ENCODE measurements at places on chromosomes 5 and 9.

- no peak for DNase-seq
Measured at GRCh38 chr9:14957109-14957508, 46.9 kb upstream of the FREM1 start.

DNA sequence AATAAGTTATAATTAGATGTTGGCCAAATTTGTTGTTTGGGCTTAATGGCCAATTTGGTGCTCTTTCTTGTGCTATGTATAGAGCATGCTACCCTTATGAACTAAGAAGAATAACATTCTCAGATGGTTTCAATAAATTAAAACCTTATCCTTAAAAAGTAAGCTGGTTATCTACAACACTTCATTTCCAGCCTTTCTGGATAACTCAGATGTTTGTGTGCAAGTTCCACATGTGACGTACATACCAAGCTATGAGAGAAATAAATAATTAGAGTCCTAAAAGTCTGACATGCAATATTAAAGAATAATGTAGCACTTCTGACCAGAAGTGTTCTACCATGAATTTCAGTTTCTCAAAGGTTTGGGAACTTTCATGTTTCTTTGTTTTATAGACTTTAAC is 11.7 kb downstream of the MTREX start:
- DNase-seq = no peak

GRCh38 chr9:124395826-124396225 is 19.4 kb downstream of the PSMB7 start:
- DNase-seq = no peak

DNA sequence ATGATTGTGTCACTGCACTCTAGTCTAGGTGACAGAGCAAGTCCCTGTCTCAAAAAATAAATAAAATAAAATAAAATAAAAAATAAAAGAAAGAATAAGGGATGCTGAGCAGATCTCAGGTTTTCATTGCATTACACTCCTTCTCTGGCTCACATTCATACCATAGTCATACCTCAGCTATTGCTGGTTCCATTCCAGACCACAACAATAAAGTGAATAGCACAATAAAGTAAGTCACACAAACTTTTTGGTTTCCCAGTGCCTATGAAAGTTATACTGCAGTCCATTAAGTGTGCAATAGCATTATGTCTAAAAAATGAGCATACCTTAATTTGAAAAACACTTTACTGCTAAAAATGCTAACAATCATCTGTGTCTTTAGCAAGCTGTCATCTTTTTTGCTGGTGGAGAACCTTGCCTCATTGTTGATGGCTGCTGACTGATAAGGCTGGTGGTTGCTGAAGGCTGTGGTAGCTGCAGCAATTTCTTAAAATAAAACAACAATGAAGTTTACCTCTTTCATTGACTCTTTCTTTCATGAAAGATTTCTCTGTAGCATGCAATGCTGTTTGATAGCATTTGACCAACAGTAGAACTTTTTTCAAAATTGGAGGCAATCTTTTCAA is 415.7 kb downstream of the ZNF608 start:
- no peak for DNase-seq

DNA sequence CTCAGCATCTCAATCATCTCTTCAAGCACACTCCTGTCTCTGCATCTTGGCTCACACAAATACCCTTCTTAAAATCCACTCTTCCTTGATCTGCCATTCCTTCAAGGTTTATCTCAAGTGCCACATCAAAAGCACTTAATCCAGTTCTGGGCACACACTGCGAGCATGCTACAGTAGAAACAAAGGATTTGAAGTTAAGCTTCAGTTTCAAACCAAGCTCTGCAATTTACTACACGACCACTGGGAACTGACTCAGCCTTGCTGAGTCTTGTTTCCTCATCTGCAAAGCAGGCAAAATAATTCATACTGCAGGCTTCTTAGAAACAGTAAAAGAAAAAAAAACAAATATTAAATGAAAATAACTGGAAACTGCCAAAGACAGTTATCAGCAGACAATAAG is 50.5 kb upstream of the CTNNAL1 start:
- DNase-seq = peak; percentile 93

- DNase-seq = no peak
Measured at GRCh38 chr5:44993286-44993685, 184.5 kb downstream of the MRPS30 start.

DNA sequence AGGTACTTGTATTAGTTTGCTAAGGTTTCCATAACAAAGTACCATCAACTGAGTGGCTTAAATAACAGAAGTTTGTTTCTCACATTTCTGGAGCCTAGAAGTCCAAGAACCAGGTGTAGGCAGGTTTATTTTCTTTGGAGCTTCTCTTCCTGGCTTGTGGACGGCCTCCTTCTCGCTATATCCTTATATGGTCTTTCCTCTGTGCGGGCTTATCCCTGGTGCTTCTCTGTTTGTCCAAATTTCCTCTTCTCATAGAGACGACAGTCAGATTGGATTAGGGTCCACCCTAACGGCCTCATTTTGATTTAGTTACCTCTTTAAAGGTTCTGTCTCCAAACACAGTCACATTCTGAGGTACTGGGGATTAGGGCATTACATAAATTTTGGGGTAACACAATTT is 88.3 kb downstream of the RMI1 start:
- no peak for DNase-seq
